Stimulated activated CD4-positive, alpha-beta T cell treated with anti-CD3 and anti-CD28 coated beads, Interleukin-15, amount 100 ng/mL, for 1 hour (primary cell): ENCODE measurements at places on chromosomes 12 and 14.

DNA sequence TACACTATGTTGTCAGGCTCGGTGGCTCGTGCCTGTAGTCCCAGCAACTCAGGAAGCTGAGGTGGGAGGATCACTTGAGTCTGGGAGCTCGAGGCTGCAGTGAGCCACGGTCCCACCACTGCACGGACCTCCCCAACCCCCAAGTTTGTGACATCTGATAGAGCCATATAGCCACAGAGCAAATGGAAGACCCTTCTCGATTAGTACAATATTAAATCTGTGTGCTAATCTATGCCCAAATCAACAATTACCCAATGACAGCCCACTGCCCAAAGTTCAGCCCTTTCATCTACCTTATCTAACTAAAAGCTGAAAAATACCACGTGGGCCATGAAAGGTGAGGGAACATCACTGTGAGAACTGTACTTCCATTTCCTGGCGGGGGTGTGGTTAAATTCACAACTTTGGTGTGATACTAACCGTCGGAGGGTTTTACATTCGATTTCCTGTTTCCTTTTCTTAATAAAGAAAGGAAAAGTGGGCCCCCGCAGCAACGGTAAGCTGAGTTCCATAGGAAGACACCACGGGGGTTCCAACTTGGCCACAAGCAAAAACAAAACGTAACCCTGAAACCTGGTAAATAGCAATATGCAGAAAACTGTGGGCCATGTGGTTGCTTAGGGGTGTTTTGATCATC lies 31.2 kb upstream of the FOS start:
- peak; percentile 30 for DNase-seq

- DNase-seq, result no peak
These were observed 183.3 kb downstream of the PTPRO start for GRCh38 chr12:15505616-15506015.

- DNase-seq, result no peak
These were observed 106.4 kb upstream of the C14orf180 start for GRCh38 chr14:104473244-104473565.

GRCh38 chr12:95593266-95593871 lies 42.1 kb upstream of the USP44 start:
- DNase-seq, result no peak

GRCh38 chr12:48336061-48336460 lies 14.7 kb downstream of the ZNF641 start:
- no peak for DNase-seq

- no peak for DNase-seq
These were observed 32.4 kb downstream of the PLEKHG7 start for GRCh38 chr12:92735131-92735721.

DNA sequence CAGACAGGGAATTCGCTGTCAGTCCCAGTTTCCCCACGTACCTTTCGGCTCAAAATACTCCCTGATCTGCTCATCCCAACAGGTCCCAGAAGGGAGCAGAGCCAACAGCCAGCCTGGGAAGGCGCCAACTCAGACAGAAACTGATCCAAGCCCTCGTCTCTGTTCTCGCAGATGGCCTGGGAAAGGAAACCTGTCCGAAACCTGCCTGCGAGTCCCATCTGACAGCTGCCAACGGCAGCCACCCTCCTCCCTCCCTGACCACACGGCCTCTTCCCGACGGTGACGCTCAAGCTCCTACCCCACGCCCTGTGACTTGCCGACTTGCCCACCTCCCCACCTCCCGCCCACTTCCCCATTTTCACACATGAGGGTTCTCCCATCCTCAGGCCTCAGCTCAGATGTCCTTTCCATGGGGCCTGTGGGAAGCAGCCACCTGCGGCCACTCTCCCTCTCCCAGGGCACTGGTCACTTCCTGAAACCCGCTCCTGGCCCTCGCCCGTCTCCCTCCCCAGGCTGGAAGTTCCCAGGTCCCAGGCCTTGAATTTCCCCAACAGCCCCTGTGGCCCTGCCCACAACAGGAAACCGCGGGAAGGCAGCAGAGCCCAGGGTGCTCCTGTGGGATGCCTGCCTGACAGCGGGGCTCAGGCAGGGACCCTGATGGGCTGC lies 60.9 kb upstream of the FBRSL1 start:
- DNase-seq, result no peak
